ENCODE measurements at places on chromosomes 13 and 19.

- no peak for DNase-seq
Observed at GRCh38 chr13:29730253-29730652, 120.2 kb downstream of the UBL3 start.

DNA sequence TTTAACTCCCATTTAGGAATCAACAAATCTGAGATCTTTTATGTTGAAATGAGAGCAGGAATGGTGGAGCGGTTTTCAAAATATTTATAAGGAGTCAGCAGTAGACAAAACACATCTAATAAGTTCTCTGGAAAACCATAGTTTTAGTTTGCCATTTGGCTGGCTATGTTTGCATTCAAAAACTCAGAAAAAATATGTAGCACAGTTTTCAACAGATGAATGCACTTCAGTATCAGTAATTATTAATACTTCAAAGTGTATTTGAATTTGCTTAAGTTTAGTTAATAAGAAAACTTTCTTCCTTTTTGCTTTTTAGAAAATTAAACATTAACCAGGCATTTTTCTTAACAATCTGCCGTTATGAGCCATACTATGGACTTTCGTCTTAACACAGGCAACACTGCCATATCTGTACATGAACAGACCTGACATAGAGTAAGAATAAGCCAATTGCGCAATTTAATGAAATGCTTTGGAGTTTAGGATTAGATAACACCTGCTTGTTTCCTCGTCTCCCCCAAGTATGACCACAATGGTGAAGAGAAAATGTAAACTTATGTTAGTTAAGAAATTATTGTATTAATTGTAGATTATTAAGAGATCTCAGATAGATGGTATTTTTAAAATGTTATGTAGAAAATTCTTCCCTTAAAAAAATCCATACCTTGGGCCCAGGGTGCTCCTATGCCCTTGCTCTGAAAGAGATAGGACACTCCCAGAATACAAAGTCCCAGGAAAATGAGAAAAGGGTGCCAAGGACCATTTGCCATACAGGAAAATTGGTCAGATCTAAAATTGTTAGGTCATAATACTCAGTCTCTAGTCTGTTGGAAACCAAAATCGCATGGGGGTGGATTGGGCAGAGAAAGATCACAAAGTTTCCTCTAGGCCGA is 552.3 kb upstream of the ARGLU1 start:
- no peak for DNase-seq

GRCh38 chr13:80436571-80437169 is 95.7 kb upstream of the SPRY2 start:
- DNase-seq: no peak

GRCh38 chr13:37385248-37385647 is 213.3 kb downstream of the POSTN start:
- no peak for DNase-seq

DNA sequence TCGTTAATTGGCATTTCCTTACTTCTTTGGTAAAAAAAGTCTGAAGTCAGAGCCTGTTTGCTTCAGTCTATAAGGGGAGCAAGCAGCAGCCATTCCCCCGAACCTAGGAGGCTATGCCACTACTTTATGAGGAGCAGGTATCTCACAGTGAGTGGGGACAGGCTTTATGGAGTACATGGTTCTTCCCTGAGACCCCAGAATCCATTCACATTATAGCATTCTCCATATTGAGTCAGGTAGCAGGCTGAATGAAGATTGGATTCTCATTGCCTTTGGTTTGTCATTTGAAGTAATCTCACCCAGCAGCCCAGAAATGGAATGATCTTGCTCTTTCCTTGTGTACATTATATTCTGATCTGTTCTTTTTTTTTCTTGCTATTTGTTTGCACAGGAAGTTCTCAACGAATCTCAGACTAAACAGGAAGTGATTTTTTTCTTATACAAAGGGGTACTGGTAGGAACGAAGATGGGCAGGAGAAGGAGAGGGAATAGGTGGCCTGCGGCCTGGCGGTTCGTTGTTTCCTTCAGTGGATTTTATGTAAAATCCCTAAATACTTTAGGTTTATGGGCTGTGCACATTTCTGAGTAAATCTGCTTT is 74.4 kb downstream of the ARHGAP35 start:
- no peak for DNase-seq

DNA sequence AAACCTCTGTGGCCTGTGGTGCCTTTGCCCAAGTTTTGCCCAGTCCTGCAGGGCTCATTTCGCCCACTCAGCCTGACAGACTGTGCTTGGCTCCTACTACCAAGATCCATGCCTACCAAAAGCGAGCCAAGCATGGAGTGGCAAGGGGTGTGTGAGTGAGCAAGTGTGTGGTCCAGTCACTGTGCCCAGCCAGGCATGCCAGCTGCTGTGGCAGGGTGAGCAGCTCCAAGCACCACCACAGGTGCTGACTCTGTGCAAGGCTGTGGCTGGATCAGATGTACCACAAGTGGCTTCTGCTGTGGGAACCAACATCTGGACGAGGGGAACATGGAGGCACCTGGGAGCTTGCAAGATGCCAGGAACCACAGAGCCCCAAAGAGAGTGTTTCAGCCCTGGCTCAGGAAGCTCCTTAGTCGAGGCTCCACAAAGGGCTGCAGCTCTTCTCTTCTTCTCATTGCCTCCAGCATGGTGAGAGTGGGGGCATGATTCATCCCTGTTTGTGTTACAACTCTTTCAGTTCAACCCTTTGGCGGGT is 1564.2 kb upstream of the MIR17HG start:
- DNase-seq: no peak

- peak; percentile 80 for DNase-seq
Observed at GRCh38 chr19:16041299-16041990, 34.9 kb upstream of the TPM4 start.

- peak; percentile 77 for DNase-seq
Observed at GRCh38 chr19:511101-511851, 4.0 kb downstream of the TPGS1 start.

DNA sequence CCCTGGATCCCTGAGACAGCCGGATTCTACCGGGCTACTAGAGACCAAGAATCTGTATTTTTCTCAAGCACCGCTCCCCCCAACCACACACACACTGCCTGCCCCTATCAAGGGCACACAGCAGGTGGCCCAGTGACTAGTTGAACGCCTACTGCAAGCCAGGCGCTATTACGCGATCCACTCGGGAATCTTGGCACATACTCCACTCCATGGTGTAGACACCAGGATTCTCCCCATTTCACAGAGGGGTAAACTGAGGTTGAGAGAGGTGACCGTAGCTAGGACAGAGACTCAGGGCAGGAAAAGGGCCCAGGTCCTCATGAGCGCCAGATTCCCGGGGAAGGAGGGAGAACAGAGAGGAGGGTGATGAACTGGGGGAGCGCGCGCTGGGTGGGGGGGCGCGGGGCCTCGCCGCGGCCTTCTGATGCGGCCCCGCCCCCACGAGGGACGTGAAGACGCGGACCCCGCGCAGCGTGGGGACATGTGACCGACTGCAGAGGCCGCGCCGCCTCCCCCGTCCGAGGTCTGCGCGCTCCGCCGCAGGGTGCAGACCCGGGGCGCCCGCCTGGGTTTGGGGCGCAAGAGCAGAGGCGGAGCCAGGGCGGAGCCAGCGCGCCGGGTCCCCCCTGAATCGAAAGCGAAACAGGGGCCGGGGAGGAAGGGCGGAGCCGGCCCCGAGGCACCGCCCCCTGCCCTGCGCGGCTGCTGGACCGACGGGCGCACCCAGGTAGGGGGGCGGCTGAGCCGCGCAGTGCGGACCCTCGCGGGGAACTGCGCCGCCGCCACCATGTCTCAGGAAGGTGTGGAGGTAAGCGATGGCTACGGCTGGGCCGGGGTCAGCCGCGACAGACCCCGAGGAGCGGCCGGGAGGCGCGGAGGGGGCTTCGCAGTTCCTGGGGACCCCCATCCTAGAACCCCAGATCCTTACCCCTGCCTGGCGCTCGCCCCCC is at the start of gene SHFL:
Gene SHFL (plus strand): TSS at position 677 of the 950 bp plus-strand sequence. CDS start 111 bp downstream, at position 788.
- DNase-seq: peak; percentile 91

DNA sequence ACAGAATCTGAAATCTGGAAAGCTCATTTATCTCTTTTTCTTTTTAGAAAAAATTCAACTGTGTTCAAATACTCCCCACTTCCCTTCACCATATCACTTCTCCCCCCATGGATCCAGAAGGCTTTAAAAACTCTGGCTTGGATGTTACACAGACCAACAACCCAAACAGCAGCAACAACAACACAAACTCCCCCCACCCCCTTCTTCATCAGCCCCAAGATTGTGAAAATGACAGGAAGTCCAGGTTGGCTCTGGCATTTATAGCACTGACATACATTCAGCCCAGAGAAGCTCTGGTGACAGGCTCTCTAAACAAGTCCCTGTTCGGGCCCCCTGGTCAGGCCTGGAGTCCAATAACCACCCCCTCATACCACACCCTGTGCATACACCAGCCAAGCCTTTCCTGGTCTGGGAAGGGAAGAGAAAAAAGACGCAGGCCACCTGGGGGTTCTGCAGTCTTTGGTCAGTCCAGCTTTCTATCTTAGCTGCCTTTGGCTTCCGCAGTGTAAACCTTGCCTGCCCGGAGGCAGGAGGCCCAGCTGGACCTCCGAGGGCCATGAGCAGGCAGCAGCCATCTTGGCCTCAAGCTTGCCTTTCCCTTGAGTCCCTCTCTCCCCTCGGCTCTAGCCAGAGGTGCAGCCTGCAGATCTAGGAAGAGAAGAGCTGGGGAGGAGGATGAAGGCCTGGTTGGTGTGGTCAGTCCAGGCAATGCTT is 6.8 kb downstream of the CDX2 start:
- DNase-seq: no peak

DNA sequence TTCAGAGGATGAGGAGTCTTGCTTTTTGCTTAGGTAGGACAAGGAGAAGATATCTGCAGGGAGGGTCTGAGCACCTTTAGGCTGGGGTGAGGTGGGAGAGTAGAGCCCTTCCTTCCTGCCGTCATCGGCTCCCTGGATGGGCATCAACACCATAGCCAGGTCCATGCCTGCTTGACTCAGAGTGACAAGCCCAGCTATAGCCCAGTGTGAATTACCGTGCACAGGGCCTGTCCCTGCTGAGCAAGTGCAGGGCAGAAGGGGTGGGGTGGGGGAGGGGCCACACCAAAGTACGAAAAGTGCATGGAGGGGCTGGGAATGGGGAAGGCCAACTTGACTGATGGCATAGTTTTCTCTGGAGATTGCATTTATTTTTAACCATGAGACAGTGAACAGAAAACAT is 30.3 kb upstream of the RNF113B start:
- DNase-seq: no peak

DNA sequence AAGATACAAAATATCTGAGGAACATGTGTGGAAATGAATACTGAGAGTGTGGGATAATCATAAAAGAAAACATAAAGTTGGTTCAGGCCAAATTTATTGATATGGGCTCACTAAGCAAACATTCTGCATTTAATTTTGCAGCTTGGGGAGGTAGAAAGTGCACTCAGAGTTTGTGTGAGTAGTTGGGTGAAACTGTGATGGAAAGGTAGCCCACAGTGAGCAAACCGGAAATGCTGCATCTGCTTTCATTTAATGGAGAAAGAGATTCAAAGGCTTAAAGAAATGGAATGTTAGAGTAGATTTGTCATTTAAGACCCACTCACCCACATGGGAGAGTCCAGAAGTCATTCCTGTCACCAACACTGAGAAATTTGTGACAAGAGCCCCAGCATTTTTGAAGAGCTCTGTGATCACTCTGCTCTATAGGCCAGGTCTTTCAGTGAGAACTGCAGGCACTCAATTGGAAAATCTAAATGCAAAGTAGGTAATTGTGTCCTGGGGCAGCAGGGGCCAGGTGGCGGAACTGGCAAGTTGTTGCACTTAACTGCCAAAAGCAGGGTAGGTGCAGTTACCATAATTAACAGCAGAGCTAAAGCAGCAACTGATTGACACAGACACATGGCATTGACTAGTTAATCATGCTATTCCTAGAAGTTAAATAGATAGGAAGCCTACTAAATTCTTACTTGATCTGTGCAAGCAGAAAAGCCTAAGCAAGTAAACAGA is 1228.3 kb upstream of the PCDH20 start:
- no peak for DNase-seq

- no peak for DNase-seq
Observed at GRCh38 chr13:37342205-37342604, 236.7 kb upstream of the CSNK1A1L start.

DNA sequence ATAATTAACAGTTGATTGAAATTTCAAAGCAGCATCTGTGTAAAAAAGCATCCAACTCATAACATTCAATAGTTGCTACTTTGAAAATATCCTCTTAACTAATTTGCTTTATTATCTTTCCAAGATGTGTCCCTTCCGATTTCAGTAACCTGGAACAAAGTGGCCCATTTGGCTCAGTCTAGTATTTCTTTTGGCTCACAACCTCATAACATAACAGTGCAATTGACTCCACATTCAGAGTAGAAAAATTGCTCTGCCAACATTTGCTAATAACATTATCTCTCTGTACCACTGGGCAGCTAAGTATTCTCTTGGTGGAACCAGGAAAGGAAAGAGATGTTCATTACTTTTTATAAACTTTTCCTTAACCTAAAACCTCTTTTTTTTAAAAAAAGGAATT is 571.1 kb upstream of the ARGLU1 start:
- DNase-seq: no peak

DNA sequence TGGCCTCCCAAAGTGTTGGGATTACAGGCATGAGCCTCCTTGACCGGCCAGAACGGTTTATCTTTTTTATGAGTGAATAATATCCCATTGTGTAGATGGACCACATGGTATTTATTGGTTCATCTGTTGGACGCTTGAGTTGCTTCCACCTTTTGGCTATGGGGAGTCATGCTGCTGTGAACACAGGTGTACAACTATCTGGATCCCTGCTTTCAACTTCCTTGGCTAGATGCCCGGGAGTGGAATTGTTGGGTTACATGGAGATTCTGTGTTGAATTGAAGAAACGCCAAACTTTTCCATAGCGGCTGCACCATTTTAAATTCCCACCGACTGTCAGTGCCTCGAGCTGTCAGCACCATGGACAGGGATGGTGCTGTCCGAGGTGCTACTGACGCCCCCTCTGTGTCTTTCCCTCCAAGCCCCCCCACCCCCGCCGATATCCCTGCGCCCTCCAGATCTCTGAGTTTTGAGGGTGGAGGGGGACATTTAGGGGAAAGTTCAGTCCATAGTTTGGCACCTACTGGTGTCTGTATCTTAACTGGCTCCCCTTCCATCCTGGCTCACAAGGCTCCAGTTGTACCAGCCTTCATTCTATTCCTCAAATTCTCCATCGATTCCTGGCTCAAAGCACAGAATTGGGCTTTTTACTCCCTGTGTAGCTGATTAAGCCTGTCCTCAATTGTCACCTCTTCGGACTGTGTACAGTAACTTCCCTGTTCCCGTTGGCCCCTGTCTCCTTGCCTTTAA is 27.3 kb downstream of the PNPLA6 start:
- DNase-seq: peak; percentile 19

- peak; percentile 69 for DNase-seq
Observed at GRCh38 chr19:16836115-16837034, 7.2 kb downstream of the SIN3B start.

- no peak for DNase-seq
Observed at GRCh38 chr19:3608750-3609322, 2.2 kb upstream of the TBXA2R start.

DNA sequence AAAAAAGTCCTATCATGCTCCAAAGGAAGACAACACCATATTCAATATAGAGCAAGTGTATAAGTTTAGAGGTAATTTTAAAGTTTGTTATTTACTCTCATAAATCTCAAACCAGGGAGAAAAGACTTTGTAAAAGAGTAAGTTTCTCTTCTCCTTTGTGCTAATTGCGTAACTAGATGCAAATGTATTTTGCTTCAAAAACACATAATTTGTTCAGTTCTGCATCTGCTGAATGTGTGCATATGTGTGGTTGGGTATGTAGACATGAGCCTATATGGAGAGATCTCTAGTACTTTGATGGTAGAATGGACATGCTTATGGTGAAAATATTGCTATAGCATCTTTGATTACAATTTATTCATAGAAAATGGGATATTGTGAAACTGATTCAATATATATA is 17.8 kb upstream of the MIR17HG start:
- no peak for DNase-seq

Data from B cell (primary cell).